ENCODE measurements at places on chromosomes 12 and 14.

DNA sequence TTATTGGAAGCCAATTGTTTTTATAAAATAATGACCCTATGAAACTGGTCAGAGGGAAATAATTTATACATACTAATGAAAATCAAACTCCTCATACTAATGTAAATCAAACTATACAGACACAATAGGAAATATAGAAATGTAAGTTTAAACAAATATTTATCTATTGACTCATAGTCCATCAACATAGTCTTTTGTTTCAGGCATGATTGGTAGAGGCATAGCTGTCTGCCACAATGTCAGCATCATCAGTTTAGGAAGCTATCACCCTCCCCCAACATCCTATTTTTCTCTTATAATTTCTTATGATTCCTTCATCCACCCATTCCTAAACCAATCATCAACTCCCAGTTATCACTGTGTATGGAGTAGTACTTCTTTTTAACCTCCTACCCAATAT lies 117.7 kb downstream of the SLC38A6 start:
- DNase-seq, result no peak

GRCh38 chr12:89706551-89706950 lies 2.1 kb downstream of the ATP2B1 start:
- DNase-seq, result no peak

GRCh38 chr12:4984971-4985370 lies 58.7 kb upstream of the KCNA5 start:
- no peak for DNase-seq

- DNase-seq, result no peak
Measured at GRCh38 chr12:24012528-24012927, 63.1 kb upstream of the SOX5 start.

DNA sequence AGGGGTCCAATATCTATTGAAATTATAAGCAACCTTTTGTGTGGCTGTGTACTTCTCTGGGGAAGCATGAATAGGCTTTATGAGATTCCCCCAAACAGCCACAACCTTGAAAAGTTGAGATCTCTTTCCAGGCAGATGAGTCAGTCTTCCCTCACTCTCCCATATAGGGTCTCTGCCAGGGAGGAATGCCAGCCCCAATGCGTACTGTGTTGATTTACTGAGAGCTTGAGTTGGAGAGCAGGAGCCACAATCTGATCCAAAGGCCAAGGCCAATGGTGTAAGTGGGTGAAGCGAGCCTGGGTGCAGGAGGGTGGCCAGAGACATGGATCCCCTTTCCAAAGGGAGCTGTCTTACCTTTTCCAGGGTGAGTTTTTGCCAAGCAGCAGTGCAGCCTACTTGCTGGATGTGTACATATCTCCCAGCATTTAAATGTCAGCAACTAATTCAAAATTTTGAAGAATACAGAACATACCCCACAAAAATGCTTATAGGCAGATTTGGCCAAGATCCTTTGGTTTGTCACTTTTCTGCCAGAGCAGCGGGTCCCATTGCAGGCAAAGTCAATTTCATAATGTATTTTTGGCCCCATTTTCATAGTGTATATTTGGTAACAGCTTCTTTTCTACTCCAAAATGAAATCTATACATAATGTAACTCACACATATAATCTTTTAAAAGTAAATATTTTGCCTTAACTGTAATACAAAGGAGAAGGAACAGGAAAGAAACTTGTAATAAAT lies 88.2 kb downstream of the TBC1D30 start:
- no peak for DNase-seq

DNA sequence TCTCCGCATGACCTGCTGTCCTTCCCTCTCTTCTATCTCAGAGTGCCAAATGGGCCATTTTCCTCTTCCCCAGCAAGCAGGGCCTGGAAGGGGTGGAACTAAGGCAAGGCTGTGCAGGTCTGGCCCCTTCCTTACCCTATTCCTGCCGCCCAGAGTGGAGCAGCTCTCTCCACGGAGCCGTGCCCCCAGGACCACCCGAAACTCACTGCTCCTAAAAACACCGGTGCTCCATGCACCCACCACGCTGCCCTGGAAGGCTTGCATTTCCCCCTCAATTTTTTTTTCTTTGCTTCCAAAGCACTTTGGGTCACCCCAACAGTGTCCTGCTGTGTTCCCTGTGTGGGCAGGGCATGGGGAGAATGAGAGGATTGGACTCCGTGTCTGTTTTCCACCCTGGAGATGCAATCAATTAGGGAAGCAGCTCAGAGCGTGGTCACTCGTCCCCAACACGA lies 48.5 kb upstream of the MEG3 start:
- DNase-seq, result no peak

- no peak for DNase-seq
Measured at GRCh38 chr12:74985293-74985985, 224.2 kb downstream of the KCNC2 start.

DNA sequence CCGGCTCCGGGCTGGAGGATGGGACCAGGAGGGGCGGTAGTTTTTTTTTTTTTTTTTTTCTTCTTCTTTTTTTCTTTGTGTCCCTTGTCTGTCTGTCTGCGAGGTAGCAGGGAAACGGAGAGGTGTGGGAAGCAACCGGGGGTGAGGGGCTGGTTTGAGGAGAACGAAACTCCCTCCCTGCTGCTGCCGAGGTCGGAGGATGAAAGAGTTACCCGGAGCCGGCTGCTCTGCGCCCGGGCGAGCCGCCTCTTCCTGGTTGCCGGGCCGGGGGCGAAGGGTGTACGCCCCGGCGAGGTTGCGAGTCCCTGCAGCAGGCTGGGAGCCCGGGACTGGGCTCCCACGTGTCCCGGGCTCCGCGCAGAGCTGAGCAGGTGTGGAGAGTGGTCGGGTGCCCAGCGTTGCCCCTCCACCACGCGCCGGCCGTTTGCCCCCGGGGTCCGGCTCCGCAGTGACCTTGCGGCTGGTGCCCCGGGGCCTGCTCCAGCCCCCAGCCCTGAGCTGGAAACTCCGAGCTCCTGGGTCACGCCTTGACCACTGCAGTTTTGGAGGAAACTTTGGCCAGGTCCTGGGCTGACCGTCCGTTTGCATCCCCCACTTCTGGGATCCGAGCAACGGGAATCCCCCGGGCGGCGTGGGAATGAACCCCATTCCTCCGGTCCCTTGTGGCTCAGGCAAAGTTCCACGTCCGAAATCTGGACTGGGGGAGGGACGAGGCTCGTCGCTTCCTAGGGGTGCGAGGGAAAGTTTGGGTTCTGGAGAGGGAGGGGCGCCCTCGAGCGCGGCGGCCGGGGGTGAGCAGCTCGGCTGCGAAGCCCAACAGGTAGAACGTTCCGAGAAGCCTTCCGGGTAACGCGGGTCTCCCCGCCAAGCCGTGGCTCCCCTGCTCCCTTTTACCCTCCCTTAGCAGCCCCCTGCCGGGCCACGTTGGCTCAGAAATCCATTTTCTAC lies 1.3 kb downstream of the CHST11 start:
- peak; percentile 63 for DNase-seq

DNA sequence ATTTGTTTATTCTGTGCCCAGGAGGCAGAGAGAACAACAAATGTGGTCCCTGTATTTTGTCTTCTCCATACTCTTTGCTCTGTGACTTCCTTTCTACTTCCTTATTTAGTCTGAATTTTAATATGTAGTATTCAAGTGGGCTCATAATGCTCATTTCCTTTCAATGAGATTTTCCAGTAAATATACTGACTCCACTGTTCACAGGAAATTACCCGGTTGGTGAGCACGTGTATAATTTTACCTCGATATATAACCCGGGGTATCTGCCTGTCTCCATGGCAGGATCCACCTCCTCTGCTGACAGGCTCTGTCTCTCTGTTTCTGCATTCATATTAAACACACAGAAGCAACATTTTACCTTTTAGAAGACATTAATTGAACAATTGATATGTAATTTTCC lies 166.0 kb downstream of the SLC38A4 start:
- no peak for DNase-seq

- no peak for DNase-seq
Measured at GRCh38 chr12:19131025-19131444, 1.5 kb downstream of the PLEKHA5 start.

- DNase-seq, result no peak
Measured at GRCh38 chr12:51005671-51006070, 20.5 kb downstream of the SLC11A2 start.

DNA sequence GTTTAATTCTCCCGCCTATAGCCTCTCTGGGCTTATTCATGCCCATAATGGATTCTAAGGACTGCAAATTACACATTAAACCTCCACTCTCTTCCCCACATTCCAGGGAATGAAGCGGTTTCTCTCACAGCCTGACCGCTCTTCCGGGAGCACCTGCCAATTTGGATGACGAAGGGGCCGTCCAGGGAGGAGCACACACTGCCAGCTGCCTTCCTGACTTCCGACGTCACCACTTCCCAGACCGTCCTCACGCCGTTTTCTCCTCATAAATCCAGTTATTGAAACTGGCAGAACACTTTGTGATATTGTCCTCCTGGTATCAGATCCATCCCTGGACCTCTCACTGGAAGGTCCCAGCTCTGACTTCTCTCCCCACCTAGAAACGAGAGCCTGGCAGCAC lies 87.6 kb downstream of the GCH1 start:
- no peak for DNase-seq

DNA sequence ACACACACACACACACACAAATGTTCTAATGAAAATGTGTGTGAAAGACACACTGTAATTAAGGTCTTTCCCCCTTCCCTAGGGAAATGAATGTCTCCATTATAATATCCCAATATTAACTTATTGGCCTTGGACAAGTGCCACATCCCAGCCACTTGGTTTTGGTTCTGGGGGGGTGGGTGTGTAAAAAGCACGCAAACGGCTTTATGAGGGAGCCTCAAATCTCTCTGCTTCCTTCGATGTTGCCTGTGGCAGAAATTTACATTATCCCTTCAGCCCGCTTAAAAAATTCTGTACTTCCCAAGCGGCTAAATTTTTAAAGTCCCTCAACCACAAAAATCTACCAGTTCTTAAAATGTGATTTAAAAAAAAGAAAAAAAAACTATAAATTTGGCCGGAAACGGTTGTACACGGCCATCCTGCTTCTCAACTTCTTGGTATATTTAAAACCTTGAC lies 432 bp downstream of the C14orf93 start:
- DNase-seq, result no peak

GRCh38 chr14:53927171-53927570 lies 29.5 kb downstream of the BMP4 start:
- DNase-seq, result no peak

DNA sequence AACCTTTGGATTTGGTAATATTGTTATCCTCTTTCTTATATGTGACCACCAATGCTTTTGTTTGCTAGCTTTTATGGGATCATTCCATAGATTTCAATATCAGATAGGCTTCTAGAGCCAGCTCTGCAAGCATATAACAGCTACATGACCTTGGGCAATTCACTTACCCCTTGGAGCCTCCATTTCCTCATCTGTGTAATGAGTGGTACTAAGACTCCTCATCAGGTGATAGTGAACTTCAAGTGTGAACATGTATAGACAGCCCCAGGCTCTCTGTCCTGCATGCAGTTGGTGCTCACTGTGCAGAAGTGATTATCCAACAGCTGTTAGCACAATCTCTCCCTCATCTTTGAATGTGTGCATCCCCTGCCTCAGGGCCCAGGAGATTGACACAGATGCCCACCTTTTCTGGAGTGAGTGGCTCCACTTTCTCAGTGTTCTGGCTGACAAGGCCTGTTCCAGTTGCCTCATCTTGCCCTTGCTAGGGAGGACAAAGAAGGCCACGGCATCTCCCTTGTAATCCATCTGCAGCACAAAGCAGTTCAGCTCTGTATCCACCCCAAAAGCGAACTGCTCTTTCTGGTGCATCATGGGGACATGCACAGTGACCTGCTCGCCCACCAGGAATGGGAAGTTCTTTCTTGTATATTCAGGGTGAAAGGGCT lies 9.2 kb downstream of the SERPINA9 start:
- no peak for DNase-seq

DNA sequence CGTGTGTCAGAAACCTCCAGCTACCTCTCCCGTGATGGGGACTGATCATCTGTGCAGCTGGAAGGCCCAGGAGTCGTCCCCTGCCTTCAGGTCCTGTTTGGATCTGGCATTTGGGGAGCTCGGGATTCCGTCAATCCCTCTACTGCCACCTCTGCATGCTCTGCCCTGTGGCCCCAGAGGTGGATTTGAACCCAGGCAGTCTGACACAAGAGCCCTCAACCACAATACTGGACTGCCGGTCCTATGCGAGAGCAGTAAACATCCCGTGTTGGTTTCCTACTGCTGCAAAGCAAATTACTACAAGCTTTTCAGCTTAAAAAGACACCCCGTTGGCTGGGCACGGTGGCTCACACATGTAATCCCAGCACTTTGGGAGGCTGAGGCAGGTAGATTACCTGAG lies 121.9 kb upstream of the FKBP4 start:
- DNase-seq, result no peak

- no peak for DNase-seq
Measured at GRCh38 chr14:72275242-72275641, 343.0 kb downstream of the RGS6 start.

GRCh38 chr12:83865431-83865830 lies 1047.2 kb downstream of the SLC6A15 start:
- DNase-seq, result no peak

DNA sequence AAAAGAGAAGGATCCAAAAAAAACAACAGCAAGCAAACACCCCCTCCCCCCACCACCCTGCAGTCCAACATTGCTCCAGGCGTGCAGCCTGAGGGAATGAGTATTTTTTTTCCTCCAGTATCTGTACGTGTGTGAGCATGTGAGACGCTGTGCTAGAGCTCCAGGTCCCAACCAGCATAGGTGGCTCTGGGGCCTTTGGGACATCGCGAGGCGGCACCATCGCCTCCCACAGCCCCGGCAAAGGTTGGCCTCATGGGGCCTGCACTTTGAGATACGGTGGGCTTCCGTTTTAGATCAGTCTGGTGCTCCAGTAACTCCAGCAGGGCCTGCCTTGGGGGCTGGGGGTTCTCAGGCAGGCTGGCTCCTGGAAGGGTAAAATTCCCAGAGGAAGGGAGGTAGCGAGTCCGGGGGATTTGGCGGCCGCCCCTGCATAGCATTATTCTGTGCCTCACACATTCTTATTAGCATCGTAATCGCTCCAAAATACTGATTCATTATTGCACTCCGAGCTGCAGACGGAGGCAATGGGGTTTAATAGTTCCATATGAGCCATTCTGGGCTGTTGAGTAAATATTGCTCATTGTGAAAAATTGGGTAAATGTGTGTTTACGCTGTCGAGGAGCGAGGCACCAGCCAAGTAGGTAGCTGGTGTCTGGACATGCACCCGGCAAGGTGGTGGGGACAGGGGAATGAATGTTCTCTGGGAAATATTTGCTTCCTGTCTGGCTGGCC lies 143.1 kb upstream of the MYL2 start:
- DNase-seq, result no peak

GRCh38 chr14:94665121-94665520 lies 52.9 kb downstream of the SERPINA3 start:
- no peak for DNase-seq

GRCh38 chr12:43107026-43107775 lies 444.8 kb downstream of the ADAMTS20 start:
- no peak for DNase-seq

GRCh38 chr12:110475426-110475825 lies 6.8 kb downstream of the FAM216A start:
- no peak for DNase-seq

GRCh38 chr12:122722387-122722786 lies 5.8 kb upstream of the HCAR3 start:
- no peak for DNase-seq

- no peak for DNase-seq
Measured at GRCh38 chr14:37142835-37143401, 29.5 kb downstream of the SLC25A21 start.

GRCh38 chr14:74897642-74898041 lies 15.9 kb downstream of the DLST start:
- no peak for DNase-seq
